ENCODE measurements at places on chromosomes 2 and 18. TPM values are rescaled to one million over a fixed set of nuclear protein-coding genes. Genes with fewer than 3 reads are reported as not detected.
A peak's percentile ranks its signal among the peaks of the same experiment; 100 is the strongest.

The COL4A4 gene
- total RNA-seq: 8.9 TPM

The ACKR3 gene
- total RNA-seq: 39.3 TPM

The VAMP8 gene
- total RNA-seq: 15.5 TPM

The CNDP1 gene
- not detected for total RNA-seq

The TUBA4B gene
- not detected for total RNA-seq

The CXCR2 gene
- total RNA-seq: 0.96 TPM

The NGEF gene
- total RNA-seq: 0.16 TPM

The TMEM200C gene
- total RNA-seq: 0.96 TPM

The ALPG gene
- total RNA-seq: not detected

The KCNG2 gene
- not detected for total RNA-seq

The PDE1A gene
- 17.3 TPM for total RNA-seq

The CRIM1 gene
- 45.6 TPM for total RNA-seq

GRCh38 chr2:1032030-1032429, 81.4 kb downstream of the SNTG2 start:
- H3K27me3 ChIP-seq: peaks cover 5% of the 10 kb centered on the region
- no peak for DNase-seq
- no peak overlapping the region for H3K27ac ChIP-seq
- no peak overlapping the region for H3K4me3 ChIP-seq
- no peaks in the 10 kb centered on the region for H3K4me1 ChIP-seq
- H3K36me3 ChIP-seq: no peaks in the 10 kb centered on the region

DNA sequence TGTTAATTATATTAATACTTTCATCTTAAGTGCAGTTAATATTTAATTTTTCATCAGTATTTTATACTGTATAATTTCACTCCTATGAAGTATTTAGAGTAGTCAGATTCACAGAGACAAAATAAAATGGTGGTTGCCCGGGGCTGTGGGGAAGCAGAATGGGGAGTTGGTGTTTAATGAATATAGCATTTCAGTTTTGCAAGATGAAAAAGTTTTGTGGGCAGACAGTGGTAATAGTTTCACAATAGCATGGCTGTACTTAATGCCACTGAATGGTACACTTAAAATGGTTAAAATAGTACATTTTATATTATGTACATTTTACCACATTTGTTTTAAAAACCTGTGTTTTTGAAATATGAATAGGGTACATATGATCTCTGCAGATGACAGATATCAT, 31.2 kb downstream of the CFAP221 start:
- no peak overlapping the region for H3K27ac ChIP-seq
- H3K4me1 ChIP-seq: peaks cover 10% of the 10 kb centered on the region
- no peak for DNase-seq

DNA sequence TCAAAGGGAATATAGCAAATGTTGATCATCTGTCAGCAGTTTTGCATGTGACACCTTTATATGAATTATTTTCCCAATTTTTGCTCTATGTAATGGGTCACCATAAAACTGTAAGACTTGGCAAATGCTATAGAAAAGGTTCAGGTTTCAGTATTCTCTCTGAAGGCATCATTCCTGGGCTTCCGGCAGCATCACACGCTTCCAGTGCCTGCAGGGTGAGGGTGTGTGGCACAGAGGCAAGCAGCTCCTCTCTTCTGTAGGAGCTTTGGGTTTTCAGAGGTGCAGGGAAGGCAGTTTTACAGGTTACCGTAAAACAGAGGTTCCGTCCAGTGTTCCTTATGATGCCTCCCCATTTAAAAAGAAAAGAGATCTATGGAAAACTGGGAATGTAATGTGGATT, 18.8 kb downstream of the COA5 start:
- no peak overlapping the region for H3K27ac ChIP-seq
- H3K4me1 ChIP-seq: no peaks in the 10 kb centered on the region
- no peak overlapping the region for H3K4me3 ChIP-seq
- no peak for DNase-seq
- H3K27me3 ChIP-seq: no peaks in the 10 kb centered on the region

DNA sequence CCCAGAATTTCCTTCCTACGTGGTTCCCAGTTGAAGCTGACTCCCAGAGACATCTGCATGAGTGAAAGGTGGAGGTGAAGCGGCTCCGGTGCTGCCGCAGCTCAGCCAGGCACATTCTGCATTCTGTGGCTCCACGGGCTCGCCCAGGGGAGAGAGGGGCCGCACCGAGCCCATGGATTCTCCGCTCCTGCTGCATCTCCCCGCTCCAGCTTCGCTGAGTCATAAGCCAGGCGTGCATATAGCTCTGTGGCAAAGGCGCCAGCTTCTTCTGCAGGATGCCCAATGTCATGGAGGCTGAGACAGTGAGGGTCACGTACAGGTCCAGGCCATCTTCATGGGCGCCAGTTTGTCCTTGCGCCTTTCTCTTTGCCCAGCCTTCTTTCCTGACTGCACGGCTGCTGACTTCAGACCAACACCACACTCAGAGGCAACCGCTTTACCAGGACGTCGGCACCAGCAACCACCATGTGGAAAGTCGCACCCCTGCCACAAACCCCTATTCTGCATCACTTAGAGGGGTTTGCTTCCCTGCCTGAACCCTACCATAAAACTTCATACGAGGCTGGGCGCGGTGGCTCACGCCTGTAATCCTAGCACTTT, 215.7 kb downstream of the MGAT5 start:
- no peaks in the 10 kb centered on the region for H3K4me1 ChIP-seq
- no peak overlapping the region for H3K27ac ChIP-seq
- no peak overlapping the region for H3K4me3 ChIP-seq
- H3K27me3 ChIP-seq: no peaks in the 10 kb centered on the region
- no peak for DNase-seq

DNA sequence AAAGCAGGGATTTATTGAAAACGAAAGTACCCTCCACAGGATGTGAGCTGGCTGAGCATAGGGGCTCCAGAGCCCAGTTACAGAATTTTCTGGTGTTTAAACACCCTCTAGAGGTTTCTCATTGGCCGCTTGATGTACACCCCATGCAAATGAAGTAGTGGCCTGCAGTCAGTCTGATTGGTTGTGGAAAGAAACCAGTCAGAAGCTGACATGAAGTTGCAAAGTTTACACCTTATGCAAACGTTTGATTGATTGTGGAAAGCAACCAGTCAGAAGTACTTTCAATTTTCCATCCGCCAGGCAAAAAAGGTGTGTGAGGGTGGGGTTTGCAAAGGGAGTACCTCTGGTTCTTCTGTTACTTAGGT, 62.3 kb downstream of the VWA3B start:
- H3K36me3 ChIP-seq: no peaks in the 10 kb centered on the region
- peaks cover 17% of the 10 kb centered on the region for H3K4me1 ChIP-seq
- peak overlapping the region; percentile 42 for H3K4me3 ChIP-seq
- peak overlapping the region; percentile 54 for H3K27ac ChIP-seq
- no peak for DNase-seq

- H3K4me3 ChIP-seq: no peak overlapping the region
- no peak for DNase-seq
- no peak overlapping the region for H3K27ac ChIP-seq
Observed at GRCh38 chr18:49494660-49495059, 7.6 kb upstream of the C18orf32 start.

DNA sequence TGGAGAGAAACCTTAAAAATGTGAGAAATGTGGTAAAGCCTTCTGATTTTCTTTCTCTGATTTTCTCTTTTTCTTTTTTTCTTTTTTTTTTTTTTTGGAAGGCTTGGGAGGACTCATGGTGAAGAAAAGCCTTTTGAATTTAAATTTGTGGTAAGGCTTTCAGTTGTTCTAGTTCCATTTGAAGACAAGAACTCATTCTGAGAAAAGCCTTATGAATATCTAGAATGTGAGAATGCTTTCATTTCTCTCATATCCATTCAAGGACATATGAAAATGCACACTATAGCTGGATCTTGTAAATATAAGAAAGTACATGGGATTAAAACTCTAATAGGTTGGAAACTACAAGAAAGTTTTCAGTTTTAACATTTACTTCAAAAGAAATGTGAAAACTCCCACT, 1045.2 kb upstream of the NRXN1 start:
- H3K4me3 ChIP-seq: no peak overlapping the region
- no peaks in the 10 kb centered on the region for H3K36me3 ChIP-seq
- no peaks in the 10 kb centered on the region for H3K27me3 ChIP-seq
- no peak overlapping the region for H3K27ac ChIP-seq

- H3K27ac ChIP-seq: no peak overlapping the region
- H3K36me3 ChIP-seq: no peaks in the 10 kb centered on the region
- DNase-seq: no peak
- peaks cover 27% of the 10 kb centered on the region for H3K27me3 ChIP-seq
Observed at GRCh38 chr2:201813996-201814760, 7.8 kb downstream of the CDK15 start.

DNA sequence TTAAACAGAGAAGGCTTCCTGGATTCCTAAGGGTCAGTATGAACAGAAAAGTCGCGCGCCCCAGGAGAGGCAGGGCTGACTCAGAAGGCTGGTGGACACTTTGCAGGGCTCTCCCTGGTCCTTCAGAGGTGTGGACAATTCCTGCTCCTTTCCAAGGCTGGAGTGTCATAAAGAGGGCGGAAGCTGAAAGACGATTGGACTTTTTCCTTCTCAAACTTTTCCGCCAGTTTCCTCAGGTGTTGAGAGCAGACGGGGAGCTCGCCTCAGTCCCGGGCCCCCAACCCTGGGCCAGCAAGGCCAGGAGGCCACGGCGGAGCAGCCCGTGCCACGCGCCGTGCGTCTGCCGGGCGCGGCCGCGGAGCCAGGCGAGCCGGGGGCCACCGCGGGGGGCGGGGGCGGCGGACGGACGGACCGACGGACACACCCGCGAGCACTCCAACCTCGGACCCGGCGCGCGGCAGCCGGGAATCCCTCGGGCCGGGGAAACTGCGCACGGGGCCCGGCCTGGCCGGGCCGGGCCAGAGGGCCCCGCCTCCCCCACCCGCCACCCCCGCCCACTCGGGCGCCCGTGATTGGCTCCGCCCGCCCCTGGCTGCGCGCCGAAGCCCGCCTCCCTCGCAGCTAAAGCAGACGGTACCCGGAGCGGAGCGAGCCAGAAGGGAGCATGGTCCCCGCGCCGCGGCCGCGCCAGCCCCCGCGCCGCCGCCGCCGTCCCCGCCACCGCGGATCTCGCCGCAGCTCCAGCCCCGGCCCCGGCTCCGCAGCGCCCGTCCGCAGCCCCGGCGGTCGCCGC, at the start of gene KLHL29:
Gene KLHL29 (plus strand): TSS at position 629 of the 793 bp plus-strand sequence. CDS start 177,018 bp downstream, outside the sequence.
- DNase-seq: peak; percentile 87
- H3K4me1 ChIP-seq: peaks cover 27% of the 10 kb centered on the region
- H3K4me3 ChIP-seq: peak within 1 kb of the TSS; percentile 75
- H3K36me3 ChIP-seq: no peaks in the 10 kb centered on the region

- H3K27ac ChIP-seq: no peak overlapping the region
- H3K4me1 ChIP-seq: no peaks in the 10 kb centered on the region
- peaks cover 13% of the 10 kb centered on the region for H3K27me3 ChIP-seq
- H3K36me3 ChIP-seq: no peaks in the 10 kb centered on the region
- no peak for DNase-seq
Observed at GRCh38 chr18:617970-618504, 21.2 kb downstream of the CLUL1 start.

- no peak for DNase-seq
- no peaks in the 10 kb centered on the region for H3K27me3 ChIP-seq
- H3K36me3 ChIP-seq: no peaks in the 10 kb centered on the region
- no peak overlapping the region for H3K27ac ChIP-seq
- H3K4me3 ChIP-seq: no peak overlapping the region
Observed at GRCh38 chr2:53609551-53609950, 158.1 kb upstream of the CHAC2 start.

- H3K36me3 ChIP-seq: no peaks in the 10 kb centered on the region
- H3K4me1 ChIP-seq: no peaks in the 10 kb centered on the region
- no peak for DNase-seq
- H3K27ac ChIP-seq: no peak overlapping the region
- H3K27me3 ChIP-seq: no peaks in the 10 kb centered on the region
Observed at GRCh38 chr2:178088774-178089270, 16.2 kb upstream of the PDE11A start.

GRCh38 chr2:134866498-134867099, 28.2 kb downstream of the ACMSD start:
- H3K27me3 ChIP-seq: no peaks in the 10 kb centered on the region
- H3K27ac ChIP-seq: no peak overlapping the region
- H3K36me3 ChIP-seq: no peaks in the 10 kb centered on the region
- DNase-seq: no peak

GRCh38 chr2:64412671-64413070, 41.3 kb upstream of the LGALSL start:
- no peaks in the 10 kb centered on the region for H3K4me1 ChIP-seq
- H3K27me3 ChIP-seq: peaks cover 13% of the 10 kb centered on the region
- no peak overlapping the region for H3K27ac ChIP-seq
- DNase-seq: no peak

- H3K27me3 ChIP-seq: peaks cover 3% of the 10 kb centered on the region
- H3K4me1 ChIP-seq: no peaks in the 10 kb centered on the region
- no peaks in the 10 kb centered on the region for H3K36me3 ChIP-seq
- no peak overlapping the region for H3K4me3 ChIP-seq
- DNase-seq: no peak
- no peak overlapping the region for H3K27ac ChIP-seq
Observed at GRCh38 chr2:163248376-163249253, 410.0 kb upstream of the KCNH7 start.

DNA sequence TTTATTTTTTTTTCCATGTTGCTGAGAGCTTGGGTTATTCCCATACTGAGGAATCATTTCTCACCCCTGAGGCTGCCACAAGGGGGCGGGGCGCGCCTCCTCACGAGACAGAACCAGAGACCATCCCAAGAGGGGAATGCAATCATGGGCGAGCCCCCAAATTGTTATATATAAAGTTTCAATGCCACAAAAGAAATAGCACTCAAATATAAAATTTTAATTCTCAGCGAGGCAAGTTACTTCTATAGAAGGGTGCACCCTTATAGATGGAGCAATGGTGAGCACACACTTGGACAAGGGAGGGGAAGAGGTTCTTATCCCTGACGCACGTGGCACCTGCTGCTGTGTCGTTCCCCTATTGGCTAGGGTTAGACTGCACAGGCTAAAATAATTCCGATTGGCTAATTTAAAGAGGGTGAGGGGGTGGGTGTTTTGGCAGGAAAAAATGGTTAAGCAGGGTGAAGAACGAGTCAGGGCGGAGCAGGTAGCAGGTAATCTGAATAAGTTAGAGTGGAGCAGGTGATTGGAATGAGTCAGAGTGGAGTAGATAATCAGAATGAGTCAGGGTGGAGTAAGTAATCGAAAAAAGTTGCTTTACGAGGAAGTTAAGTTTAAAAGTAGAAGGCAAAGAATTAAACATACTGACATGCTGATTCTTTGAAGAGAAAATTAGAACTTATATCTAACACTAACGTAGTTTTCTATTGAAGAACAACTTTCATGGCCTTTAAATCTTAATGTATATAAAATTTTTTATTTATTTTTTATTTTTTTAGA, 177.5 kb downstream of the MTCL1 start:
- no peak overlapping the region for H3K4me3 ChIP-seq
- H3K4me1 ChIP-seq: no peaks in the 10 kb centered on the region
- DNase-seq: no peak
- H3K36me3 ChIP-seq: no peaks in the 10 kb centered on the region

DNA sequence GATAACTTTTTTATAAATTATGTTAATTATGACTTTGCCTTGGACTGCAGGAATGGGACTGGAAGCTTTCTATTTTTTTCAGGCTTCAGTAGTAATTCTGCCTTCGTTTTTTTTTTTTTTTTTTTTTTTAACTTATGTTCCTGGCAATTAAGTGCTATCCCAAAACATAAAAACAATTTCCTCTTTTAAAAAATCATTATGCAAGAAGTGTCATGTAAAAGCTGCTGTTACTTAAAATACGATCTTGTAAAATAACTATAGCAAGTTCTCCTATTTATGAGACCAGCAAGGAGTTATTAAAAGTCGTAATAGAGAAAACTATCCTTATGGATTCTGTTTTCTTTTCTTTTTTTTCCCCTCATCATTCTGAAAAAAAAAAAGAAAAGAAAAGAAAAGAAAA, 301.6 kb upstream of the FBXO11 start:
- H3K27me3 ChIP-seq: no peaks in the 10 kb centered on the region
- H3K36me3 ChIP-seq: no peaks in the 10 kb centered on the region
- H3K27ac ChIP-seq: no peak overlapping the region
- peaks cover 20% of the 10 kb centered on the region for H3K4me1 ChIP-seq
- DNase-seq: no peak
- H3K4me3 ChIP-seq: no peak overlapping the region
